Skin of body (tissue), 3 donors: ENCODE measurements at places on chromosomes 4 and X.

GRCh38 chr4:96315815-96316214 is 475.9 kb downstream of the PDHA2 start:
- no peak for DNase-seq

- DNase-seq: no peak
These were observed 499 bp downstream of the CYP2U1 start for GRCh38 chr4:107931775-107932321.

- DNase-seq: no peak
These were observed 775.4 kb downstream of the STPG2 start for GRCh38 chr4:97367878-97368277.

DNA sequence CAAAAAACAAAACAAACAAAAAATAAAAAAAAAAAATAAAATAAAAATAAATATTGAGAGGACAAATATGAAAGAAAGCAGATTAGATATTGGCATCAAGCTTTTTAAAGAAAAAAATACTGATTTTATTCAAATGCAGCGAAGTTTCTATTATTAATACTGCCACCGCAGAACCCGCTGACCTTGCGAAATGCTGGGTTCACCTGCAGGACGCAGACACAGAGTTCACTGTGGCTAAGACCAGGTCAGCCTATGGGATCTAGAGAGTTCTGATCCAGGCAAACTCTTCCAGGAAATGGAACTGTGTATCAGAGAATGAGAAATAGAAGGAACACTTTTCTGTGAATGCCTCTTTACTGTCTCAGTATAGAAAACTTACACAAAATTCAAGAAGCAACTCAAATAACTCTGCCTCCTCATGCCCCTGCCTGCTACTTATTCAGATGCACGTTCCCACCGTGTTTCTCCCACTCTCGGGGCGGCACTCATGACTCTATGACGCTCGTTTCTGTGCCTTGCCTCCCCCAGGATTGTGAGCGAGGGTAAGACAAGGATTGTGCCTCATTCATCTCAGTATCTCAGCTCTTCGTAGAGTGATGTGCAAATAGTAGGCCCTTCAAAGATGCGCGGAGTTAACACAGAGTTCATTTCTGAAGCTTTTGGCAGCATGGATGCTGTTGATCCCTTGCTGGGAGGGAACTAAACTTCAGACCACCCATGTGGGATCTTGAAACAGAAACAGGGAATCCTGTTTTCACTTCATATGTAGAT is 44.1 kb upstream of the TLR3 start:
- DNase-seq: peak; percentile 5
